MCF 10A (cell line): ENCODE measurements at places on chromosomes 5 and 9.

GRCh38 chr5:16265141-16265540, 85.5 kb upstream of the MARCHF11 start:
- H3K36me3 ChIP-seq: no peaks in the 10 kb centered on the region
- DNase-seq: no peak
- H3K4me3 ChIP-seq: no peak overlapping the region

DNA sequence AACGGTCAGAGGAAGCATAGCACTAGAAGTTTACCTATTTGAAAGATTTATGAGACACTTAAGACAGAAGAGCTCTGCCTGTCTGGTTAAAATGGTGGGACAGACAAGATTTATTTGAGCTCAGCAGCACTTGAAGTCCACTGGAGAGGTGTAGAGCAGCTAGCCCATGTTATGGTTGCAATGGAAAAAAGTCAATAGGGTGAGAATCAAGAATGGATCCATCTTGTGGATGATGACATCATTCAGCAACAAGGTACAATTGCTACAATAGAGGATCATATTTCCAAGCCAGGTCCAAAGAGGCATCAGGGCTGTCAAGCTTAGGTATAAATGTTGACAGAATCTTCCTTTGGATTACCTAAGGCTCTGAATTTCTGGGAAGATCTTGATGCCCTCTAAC, 21.1 kb upstream of the ZNF131 start:
- H3K27me3 ChIP-seq: no peaks in the 10 kb centered on the region
- peaks cover under 1% of the 10 kb centered on the region for H3K4me1 ChIP-seq
- no peak overlapping the region for H3K27ac ChIP-seq

DNA sequence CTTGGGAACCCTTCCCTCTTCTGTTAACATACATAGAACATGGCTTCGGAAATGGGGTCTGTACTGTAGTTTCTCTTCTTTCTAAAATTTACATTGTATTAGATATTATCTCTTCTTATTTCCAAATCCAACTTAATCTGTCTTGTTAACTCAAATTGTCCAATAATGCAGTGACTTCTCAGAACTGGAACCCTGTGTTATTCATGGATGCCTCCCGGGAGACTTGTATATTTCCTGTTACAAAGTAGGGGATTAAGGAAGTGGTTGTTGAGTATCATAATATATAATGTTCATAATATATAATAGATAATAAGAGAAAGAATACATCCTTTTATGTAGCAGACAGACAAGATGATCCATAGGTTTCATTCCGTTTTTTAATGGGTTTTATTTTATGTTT, 128.4 kb downstream of the ZSWIM6 start:
- H3K27ac ChIP-seq: no peak overlapping the region
- H3K36me3 ChIP-seq: no peaks in the 10 kb centered on the region

DNA sequence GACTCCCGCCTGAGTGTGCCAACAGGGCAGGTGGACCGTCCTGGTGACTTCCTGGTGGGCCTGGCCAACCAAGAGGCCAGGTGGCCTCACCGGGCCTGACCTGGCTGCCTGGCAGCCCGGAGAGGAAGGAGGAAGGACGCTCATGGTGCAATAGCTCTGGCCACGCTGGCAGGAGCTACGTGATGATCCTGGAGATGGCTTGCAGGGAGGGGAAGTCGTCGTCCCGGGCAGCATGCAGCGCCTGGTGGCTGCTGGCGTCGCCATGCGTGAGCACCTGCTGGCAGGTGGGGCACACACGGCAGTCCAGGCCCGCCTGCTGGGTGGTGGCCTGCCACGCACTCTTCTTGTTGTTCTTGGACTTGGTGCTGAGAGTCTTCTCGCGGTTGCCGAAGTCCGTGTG, 26.3 kb downstream of the SPATA31C1 start:
- H3K36me3 ChIP-seq: no peaks in the 10 kb centered on the region
- H3K4me3 ChIP-seq: no peak overlapping the region
- H3K27ac ChIP-seq: no peak overlapping the region

DNA sequence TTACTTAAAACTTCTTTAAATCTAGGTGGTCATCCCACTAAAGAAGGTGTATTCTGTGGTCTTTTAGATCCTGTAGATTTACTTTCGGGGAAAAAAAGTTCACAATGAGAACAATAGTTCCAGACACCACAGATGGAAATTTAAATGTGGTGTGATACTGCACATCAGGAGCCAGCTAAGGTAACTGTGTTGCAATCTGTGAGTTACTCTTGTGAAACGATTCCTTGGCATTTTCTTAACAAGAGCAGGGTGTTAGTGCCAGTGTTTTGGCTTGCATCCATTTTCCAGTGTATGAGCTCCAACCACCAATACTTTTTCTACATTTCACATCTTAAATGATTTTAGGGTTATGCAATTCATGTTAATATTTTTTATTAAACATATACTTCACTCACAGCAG, 674.5 kb downstream of the CETN3 start:
- no peak overlapping the region for H3K27ac ChIP-seq
- H3K36me3 ChIP-seq: no peaks in the 10 kb centered on the region
- H3K4me3 ChIP-seq: no peak overlapping the region
- peak; percentile 75 for DNase-seq
- no peaks in the 10 kb centered on the region for H3K27me3 ChIP-seq

DNA sequence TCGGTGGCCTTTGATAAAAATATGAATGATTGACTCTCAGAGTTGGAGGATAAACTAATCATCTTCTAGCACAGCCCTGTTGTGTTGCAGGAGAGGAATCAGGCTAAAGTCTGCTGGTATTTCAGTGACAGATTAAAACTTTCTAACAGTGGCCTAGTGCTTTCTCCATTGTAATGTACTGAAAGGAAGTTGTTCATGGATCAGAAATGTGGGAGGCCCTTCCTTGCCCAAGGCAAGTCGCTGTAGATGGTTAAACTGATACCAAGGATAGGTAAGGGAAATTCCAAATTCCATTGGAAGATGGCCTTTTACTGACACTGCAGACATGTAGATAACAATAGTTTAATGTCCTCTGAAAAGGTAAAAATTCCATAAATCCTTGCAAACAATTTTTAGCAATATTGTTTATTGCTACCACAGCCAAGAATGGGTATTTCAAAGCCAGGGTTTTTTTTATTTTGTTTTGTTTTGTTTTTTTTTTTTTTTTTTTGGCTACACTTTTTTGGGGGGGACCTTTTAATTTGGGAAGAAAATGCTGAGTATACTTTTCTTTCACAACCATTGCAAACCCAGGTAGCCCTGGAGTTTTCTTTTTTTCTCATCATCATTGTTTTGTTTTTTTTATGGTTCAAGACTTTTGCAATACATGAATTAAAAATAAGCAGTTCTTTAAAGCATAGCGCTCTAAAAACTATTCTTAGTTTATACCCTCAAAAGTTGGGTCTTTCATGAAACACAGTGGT, 35.5 kb downstream of the WDR36 start:
- H3K27ac ChIP-seq: no peak overlapping the region
- no peaks in the 10 kb centered on the region for H3K27me3 ChIP-seq
- H3K4me1 ChIP-seq: peaks cover 5% of the 10 kb centered on the region
- peaks cover 62% of the 10 kb centered on the region for H3K36me3 ChIP-seq
- peak; percentile 13 for DNase-seq
- H3K4me3 ChIP-seq: no peak overlapping the region

GRCh38 chr9:130537346-130538050, 41.9 kb upstream of the FUBP3 start:
- H3K27ac ChIP-seq: no peak overlapping the region
- no peak overlapping the region for H3K4me3 ChIP-seq

DNA sequence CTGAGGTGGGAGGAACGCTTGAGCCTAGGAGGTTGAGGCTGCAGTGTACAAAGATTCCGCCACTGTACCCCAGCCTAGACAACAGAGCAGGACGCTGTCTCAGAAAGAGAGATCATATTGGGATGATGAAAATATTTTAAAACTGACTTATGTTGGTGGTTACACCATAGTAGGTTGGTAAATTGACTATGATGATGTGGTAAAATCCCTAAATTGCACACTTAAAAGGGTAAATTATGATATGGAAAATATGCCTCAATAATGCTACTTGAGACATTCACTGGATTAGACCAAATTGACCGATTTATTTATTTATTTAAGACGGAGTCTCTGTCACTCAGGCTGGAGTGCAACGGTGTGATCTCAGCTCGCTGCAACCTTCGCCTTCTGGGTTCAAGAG, 21.9 kb upstream of the TOR1B start:
- peaks cover 2% of the 10 kb centered on the region for H3K36me3 ChIP-seq
- no peak overlapping the region for H3K4me3 ChIP-seq
- H3K27ac ChIP-seq: no peak overlapping the region
- H3K4me1 ChIP-seq: peaks cover 35% of the 10 kb centered on the region

GRCh38 chr9:112867275-112867991, 23.2 kb downstream of the SLC46A2 start:
- H3K4me1 ChIP-seq: peaks cover 9% of the 10 kb centered on the region
- H3K27ac ChIP-seq: peak overlapping the region; percentile 46
- H3K36me3 ChIP-seq: peaks cover 8% of the 10 kb centered on the region

DNA sequence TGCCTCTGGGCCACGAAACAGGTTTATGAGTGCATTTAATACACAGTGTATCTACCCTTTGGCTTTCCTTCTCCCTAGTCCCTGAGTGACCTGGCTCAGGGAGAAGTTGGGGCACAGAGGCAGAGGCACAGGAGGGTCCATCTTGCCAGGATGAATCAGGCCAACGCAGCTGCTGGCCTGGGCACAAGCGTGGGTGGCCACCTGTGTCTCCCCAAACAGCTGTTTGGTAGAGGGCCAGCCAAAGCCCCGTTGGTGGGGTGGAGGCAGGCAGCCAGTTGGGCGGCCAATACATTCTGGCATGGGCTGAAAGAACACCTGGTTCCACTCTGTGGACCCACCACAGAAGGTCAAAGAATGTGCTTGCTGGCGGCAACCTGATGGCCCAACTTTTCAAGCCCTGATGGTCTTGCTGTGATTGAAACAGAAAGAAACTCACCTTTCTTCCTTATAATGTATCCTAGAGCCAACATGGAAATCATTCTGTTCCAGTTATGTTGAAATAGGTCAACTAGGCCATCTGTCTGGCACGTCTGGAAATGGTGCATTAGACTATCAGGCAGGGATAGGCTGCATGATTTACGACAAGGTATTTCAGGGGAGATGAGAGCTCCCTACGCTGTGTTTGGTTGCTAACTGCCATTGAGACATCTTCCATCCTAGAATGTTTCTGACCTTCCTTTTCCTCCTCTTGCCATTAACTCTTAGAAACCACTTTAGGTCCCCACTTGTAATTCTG, 337.4 kb downstream of the ADAMTS6 start:
- no peak overlapping the region for H3K4me3 ChIP-seq
- H3K4me1 ChIP-seq: no peaks in the 10 kb centered on the region
- no peak for DNase-seq
- no peak overlapping the region for H3K27ac ChIP-seq
- H3K36me3 ChIP-seq: peaks cover 6% of the 10 kb centered on the region

- H3K4me1 ChIP-seq: peaks cover under 1% of the 10 kb centered on the region
- no peaks in the 10 kb centered on the region for H3K27me3 ChIP-seq
- DNase-seq: peak; percentile 65
- H3K4me3 ChIP-seq: no peak overlapping the region
These were observed 11.8 kb upstream of the MRNIP start for GRCh38 chr5:179870403-179870903.

GRCh38 chr9:37152365-37152764, 32.0 kb downstream of the ZCCHC7 start:
- peaks cover 48% of the 10 kb centered on the region for H3K36me3 ChIP-seq
- H3K27ac ChIP-seq: no peak overlapping the region
- H3K4me1 ChIP-seq: peaks cover 7% of the 10 kb centered on the region
- H3K4me3 ChIP-seq: no peak overlapping the region

DNA sequence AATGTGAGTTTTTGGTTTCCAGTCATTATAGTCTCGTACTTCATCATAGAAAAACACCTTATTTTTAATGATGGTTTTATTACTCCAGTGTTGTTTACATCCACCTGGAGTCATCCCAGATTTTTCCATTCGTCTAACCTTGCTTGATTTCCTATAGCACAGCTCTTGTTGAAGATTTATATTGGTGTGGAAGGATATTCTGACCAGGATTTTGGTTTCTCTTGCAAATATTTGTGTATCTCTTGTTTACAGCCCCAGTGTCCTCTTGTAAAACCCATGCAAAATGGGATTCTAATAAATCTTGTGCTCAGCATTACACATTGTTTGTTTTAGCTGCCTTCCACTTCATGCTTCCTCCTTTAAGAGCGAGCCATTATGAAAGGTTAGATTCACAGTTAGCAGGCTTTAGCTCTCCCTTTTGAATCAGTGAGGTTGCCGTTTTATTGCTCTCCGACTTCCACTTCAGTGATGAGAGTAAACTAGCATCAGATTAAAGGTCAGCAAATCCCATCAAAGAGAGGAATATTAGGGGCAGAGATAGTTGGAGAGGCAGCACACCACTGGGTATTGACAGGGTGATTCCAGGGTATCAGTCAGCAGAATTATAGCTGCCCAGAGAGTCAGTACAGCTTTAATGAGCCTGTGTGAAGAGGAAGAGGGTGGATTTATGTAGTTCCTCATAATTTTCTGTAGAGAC, 157.1 kb downstream of the PBX3 start:
- H3K36me3 ChIP-seq: no peaks in the 10 kb centered on the region
- no peak for DNase-seq
- H3K27ac ChIP-seq: no peak overlapping the region

DNA sequence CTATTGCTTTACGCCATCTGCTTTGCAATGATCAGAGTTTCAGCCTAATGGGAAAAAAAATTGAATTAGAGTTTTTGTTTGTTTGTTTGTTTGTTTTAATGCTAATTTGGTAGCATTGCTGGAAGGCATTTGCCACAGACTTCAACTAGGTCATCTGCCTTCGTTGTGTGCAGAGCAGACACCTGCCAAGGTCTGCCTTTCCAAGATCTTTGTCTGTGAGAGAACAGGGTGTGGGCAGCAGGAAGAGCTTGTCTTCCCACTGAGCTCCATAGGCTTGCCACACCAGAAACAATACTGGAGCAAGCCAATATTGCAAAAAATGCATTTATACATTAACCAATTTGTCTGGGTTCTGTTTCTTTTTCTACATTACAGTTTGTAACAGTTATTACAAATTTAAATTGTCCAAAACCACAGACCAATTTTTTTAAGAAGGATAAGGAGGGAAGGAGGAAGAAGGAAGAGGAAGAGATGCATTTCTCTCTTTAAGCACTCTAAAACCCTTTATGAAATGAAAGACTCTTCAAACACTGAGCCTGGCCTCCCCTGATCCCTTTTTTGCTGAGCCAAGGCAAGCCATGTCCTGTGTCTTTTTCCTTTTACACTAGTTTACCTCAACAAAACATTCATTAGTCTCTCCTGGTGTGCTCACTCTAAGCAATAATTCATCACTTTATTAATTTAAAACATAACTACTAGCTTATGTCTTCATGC, 210.5 kb downstream of the SNX18 start:
- no peak overlapping the region for H3K27ac ChIP-seq
- H3K4me3 ChIP-seq: no peak overlapping the region
- H3K36me3 ChIP-seq: no peaks in the 10 kb centered on the region
- no peak for DNase-seq
- H3K27me3 ChIP-seq: no peaks in the 10 kb centered on the region

- no peaks in the 10 kb centered on the region for H3K27me3 ChIP-seq
- H3K36me3 ChIP-seq: no peaks in the 10 kb centered on the region
- H3K4me1 ChIP-seq: peaks cover 5% of the 10 kb centered on the region
- H3K4me3 ChIP-seq: no peak overlapping the region
- DNase-seq: no peak
- H3K27ac ChIP-seq: no peak overlapping the region
These were observed 10.2 kb upstream of the SLC46A2 start for GRCh38 chr9:112900901-112901300.
